AG08395 (cell line): ENCODE measurements at places on chromosomes 11 and 22.

- no peak for DNase-seq
Measured at GRCh38 chr11:12246147-12246546, 131.2 kb upstream of the PARVA start.

DNA sequence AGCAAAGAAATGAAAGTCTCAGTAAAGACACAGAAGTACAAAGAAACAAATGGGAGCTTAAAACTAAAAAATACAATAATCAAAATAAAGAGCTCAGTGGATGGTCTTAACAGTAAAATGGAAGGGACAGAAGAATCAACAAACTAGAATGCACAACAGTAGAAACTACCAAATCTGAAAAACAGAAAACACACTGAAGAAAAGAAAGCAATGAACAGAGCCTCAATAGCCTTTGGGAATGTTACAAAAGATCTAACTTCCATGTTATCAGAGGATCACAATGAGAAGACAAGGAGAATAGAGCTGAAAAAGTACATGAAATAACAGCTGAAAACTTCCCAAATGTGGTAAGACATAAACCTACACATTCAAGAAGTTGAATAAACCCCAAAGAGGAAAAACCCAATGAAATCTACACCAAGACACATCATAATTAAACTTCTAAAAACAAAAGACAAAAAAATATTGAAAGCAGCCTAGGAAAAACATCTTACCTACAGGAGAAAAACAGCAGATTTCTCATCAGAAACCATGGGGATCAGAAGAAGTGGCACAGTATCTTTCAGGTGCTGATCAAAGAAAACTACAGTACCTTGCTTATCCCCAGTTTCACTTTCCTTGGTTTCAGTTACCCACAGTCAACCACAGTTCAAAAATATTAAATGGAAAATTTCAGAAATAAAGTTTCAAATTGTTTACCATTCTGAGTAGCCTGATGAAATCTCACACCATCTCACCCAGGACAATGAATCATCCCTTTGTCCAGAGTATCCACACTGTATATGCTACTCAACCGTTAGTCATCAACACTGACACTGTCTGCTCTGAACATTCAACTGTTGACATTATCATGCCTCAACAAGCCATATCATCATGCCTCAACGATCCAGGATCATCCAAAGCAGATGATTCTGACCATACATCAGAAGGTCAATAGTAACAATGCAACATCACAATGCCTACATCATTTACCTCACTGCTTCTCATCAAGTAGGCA lies 22.2 kb downstream of the RRAS2 start:
- DNase-seq = peak; percentile 70

DNA sequence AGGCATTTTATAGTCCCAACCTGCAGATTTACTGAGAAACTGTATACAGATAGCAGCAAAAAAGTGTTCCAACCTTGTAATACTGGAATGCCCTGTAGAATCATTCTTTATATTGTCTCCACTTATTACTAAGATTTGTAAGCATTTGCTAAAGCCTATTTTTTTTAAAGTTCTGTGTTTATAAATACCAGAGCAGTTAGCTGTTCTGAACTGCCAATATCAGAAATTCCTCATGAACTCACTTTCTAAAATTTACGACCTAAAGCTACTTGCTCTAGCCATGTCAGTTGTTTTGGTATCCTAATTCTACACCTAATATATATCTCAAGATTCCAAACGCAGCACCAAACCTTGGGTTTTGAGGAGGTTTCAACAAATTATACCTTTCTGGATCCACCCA lies 103.2 kb downstream of the C11orf65 start:
- DNase-seq = no peak

DNA sequence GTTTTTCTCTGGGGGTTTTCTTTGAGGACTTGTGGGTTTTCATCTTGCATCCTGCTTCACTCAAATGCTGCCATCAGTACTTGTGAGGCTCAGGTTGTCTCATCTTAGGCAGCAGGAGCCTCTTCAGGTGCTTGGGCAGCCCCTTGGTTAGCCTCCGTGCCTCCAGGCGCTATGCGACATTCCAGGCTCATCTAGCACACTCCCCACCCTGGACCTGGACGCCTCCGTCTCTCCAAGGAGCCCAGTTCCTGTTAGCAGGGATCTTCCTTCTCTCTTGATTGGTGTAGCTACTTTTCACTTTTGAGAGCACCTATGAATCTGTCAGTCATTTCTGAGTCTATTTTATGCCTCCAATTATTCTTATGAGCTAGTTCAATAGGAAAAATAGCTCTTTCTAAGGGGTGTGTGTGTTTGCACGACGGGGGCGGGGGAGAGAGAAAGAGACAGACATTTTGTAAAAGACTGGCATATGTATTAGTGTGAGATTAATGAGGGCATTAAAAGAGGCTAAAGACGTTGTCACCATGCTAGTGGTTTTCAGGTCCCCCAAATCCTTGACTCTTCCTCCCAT lies 7.8 kb downstream of the TUBA8 start:
- DNase-seq = no peak

DNA sequence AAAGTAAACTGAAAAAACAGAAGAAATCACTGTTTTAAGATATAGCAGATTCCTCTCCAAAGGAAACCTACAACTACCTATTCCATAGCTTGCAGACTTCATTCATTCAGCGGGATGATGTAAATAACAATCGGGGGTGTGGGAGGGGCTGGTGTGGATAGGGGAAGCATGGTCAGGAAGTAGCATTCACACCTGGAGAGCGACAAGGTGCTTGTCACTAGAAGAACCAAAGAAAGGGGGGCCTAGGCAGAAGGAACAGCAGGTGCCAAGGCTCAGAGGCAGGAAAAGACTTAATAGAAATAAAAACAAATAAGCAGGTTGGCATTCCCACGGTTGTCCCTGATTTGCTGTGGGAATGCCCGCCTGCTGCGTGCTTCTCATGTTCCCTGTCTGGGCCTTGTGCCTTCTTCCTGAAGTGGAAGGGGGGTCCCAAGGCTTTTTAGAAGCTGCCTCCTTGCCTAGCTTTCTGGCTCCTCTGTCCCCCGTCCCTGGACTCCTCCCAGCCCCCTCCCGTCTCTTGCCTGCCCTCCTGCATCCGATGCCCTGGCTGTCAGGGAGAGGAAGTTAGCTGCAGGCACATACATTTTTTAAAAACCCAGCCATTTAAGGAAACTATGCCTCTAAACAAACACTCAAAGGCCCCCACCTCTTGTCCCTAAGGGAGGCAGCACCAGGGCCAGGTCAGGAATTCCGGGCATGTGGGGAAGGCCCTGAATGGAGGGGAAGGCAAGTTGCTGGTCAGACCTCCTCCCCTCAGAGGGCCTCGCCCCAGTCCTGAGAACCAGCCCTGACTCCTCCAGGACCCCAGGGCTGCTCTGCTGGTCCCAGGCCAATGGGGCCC lies 54.7 kb upstream of the PRDM11 start:
- peak; percentile 26 for DNase-seq

DNA sequence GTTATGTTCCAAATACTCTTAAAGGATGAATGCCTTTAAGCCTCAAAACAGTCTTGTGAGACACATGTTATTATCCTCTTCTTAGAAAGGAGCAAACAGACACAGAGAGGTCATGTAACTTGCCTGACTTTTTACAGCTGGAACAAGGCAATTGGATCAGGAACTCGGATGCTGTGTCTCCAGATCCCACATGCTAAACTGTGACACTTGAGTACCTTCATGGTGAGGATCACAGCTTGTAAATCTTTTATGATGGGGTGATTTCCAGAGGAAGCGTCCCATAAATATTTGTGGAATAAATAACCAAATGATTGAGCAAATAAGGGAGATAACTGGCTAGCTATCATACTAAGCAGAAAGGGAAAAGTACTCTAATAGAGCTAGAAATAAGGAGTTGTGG lies 171.2 kb downstream of the C11orf91 start:
- DNase-seq = no peak

DNA sequence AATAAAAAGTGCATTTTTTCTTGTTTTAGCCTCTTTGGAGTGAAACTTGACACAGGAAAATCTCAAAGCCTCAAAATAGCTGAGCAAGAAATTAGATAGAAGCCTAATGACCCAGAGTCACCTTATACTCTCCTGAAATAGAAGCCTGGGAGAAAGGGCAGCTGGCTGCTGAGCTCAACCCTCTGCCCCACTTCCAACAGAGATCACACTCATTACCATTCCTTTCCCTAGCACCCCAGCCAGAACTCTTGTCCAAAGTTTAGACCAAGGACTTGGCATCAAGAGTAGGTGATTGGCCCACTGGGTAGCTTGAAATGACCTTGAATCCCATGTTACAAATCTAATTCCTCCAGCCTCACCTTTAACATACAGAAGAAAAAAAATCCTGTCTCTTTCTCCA lies 62.7 kb upstream of the AMOTL1 start:
- no peak for DNase-seq

GRCh38 chr11:35057926-35058668 lies 80.9 kb upstream of the CD44 start:
- no peak for DNase-seq

DNA sequence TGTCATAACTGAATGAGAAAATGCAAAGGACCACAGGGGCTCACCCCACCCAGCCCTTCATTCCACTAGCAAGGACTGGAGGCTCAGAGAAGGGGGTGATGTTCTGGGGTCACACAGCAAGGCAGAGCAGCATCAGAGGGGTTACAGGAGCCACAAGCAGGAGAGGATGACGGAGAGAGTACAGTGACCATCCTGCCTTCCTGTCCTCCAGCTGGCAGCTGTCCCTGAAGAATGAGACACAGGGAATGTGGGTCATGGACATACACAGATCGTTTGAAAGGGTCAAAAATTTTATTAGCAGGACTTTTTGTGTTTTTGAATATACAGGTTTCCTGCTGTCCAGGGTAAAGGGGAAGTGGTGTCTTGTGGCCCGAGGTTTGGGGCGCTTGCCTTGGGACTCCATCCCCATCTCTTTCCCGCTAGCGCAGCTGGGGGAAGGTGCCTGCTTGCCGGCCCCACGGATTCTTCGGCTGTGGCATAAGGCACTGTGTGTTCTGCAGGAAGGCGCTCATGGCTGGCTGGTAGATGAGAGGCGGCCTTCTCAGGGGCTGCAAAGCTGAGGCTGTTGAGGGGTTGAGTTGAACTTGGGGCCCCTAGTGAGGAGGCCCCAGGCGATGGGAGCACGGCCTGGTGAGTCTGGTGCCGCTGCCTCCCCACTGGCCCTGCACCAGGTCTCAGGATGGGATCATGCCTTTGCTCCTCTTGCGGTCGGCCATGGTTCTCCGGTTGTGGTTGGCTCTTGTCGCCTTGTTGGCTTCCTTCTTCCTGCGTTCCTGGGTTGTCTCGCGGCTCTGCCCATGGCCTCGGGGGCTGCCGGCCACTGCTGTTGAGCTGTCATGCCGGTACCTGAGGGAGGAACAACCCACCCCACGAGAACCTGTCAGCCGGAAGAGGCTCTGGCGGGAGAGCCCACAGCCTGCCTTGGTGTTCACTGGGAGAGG lies 21.4 kb downstream of the UQCR10 start:
- no peak for DNase-seq

GRCh38 chr11:47160753-47161133 lies 15.9 kb downstream of the ARFGAP2 start:
- DNase-seq = no peak

- DNase-seq = no peak
Measured at GRCh38 chr11:60633645-60634044, 65.8 kb upstream of the MS4A8 start.

GRCh38 chr11:82714346-82715174 lies 19.1 kb downstream of the FAM181B start:
- DNase-seq = no peak

DNA sequence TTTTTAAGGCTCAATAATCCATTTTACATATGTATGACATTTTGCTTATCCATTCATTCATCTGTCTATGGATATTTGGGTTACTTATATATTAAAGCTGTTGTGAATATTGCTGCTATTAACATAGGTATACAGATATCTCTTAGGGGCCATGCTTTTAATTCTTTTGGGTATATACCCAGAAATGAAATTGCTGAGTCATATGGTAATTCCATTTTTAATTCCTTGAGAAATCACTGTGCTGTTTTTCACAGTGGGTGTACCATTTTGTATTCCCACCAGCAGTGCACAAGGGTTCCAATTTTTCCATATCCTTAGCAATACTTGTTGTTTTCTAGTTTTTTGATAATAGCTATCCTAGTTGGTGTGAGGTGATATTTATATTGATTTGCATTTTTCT lies 19.0 kb downstream of the PRMT3 start:
- DNase-seq = no peak

DNA sequence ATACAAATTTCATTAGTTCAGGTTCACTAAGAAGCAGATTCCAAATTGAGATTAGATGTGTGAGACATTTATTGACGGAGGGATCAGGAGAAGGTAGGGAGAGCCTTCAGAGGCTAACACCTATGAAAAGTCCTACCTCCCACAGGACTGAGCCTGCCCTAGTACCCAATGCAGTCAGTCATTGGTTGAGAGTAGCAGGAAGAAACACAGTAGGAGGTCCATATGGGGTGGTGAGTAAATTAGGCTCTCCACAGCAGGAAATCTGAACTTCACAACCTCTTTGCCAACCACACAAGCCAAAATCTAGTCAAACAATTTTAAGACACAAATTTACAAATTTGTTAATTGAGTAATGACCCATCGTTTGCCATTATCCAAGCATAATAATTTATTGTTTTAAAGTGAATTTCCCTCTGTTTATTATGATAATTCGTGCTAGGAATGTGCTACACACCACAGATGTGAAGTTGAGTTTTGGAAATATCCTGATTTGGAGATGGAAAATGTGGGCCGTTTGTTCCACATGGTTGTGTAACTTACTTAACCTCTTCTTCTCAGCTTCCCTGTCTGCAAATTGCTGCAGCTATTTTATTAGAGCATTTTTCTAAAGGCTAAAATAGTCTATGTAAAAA lies 542.1 kb downstream of the ETS1 start:
- DNase-seq = no peak

- no peak for DNase-seq
Measured at GRCh38 chr11:40129266-40129665, 1330.2 kb downstream of the LRRC4C start.

DNA sequence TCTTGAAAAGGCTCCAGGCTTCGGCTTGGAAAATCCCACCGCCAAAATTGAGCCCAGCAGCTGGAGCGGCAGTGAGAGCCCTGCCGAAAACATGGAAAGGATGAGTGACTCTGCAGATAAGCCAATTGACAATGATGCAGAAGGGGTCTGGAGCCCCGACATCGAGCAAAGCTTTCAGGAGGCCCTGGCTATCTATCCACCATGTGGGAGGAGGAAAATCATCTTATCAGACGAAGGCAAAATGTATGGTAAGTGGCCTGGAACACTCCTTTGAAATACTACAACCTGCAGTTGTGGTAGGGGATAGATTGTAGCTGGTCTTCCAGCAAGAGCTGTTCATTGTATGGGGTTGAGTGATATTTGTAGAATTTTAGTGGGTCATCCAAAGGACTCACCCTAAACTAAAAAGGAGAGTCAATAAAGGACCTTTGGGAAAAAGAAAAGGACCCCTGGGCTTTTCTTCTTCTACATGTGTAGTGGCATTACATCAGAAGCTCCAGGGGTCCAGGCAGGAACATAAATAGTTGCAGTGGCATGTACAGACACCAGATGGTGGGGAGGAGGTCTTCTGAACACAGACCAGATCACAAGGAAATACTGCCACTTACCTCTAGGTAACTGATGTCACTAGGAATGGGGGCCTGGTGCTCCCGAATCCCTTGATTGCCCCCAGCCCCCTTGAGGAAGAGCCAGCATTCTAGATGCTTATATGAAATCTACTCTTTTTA lies 90.1 kb downstream of the TEAD1 start:
- DNase-seq = no peak
